NCI-H226 (cell line): ENCODE measurements at places on chromosomes 11 and 22.
A peak's percentile ranks its signal among the peaks of the same experiment; 100 is the strongest.

GRCh38 chr22:50056214-50056972 lies 1.7 kb downstream of the TTLL8 start:
- no peak for DNase-seq

- DNase-seq, result peak; percentile 32
Measured at GRCh38 chr11:125404811-125405790, 91.0 kb downstream of the FEZ1 start.

DNA sequence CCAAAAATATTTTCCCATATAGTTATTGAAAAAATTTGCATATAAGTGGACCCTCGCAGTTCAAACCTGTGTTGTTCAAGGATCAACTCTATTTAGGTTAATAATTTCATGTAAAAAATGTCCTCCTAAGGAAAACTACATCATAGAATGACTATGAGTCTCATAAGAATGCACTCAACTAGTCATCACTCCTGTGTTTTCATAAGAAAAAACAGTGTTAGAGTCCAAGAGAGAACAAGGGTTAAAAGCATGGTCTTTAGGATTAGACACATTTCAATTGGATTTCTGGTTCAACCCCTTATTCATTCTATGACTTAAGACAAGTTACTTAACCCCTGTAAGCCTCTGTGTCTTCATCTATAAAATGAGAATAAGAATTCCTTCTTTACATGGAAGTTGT lies 5.1 kb downstream of the PARVA start:
- DNase-seq, result no peak

DNA sequence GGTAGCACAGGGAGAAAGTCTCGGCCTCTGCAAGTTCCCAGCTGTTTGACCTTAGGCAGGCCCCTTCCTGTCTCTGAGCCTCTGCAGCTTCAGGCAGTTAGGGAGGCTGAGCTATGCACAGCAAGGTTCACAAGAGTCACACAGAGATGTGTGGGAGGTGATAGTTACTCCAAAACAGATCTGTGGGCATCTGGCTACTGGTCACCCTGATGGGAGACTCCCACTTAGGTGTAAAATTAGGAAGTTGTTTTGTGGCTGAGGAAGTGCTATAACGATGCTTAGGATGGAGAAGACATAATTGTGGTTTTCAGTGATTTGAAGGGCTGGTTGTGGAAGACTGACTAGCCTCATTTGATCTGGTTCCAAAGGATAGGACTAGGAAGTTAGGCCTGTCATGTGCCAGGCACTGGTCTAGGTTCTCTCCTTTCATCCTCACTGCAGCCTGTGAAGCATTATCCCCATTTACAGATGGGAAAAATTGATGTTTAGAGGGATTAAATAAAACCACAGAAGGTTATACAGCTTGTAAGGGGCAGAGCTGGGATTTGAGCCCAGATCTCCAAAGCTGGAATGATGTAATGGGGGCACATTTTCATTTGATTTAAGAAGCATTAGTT lies 13.5 kb downstream of the ACO2 start:
- peak; percentile 24 for DNase-seq

DNA sequence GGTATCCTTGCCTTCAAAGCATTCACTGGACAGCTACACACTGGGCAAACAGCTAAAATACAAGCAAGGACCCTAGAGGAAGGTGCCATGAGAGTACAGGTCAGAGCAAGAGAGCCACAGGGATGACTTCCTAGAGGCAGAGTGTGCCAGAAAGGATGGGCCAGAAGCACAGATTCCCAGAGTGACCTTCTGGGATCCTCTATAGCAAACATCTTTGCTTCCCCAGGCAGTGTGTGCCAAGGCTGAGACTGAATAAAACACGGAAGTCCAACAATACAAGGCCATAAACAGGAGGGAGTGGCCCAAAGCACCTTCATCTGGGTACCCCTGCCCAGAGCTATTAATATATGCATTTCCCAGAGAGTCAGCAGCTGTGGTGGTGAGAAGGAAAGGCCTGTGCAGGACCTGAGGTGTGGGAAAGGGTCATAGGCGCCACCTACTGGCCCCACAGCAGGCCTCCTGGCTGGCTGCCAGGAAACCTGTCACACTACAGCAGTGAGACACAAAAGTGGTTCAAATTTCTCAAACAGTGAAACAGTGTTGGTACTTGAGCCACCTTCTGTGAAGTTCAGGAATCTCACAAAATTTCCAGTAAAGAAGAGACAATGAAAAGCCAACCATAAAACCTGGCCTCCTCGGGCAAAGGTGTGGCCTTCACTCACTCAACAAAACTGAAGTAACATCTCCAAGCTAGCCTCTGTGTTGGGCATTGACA lies 20.3 kb downstream of the CLPB start:
- peak; percentile 57 for DNase-seq

GRCh38 chr11:7573558-7574296 lies 59.9 kb downstream of the PPFIBP2 start:
- DNase-seq, result no peak

- no peak for DNase-seq
Measured at GRCh38 chr11:74306435-74307175, 4.8 kb downstream of the P4HA3 start.

DNA sequence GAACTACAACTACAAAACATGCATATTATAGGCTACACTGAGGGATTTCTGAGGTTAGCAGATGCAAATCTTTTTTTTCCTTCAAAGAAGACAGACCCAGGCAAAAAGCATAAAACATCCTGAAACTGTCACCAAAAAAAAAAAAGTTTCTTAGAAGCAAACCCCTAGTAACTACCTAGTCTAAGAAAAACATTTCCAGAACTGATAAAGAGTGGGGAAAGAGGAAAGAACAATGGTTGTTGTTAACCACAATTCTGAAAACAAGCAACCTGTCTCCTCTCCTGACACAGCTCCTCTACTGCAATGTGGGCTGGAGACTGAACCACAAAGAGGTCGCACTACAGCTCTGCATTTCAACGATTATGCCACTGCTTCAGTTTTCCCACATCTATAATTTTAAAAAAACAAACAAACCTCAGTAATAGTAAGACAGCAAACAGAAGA lies 15.0 kb downstream of the DENND5A start:
- DNase-seq, result no peak
